ENCODE measurements at places on chromosomes 16 and 17.

- peak; percentile 91 for DNase-seq
Observed at GRCh38 chr17:74042744-74043486, 160.6 kb upstream of the RPL38 start.

- no peak for DNase-seq
Observed at GRCh38 chr16:53789137-53789536, 85.2 kb downstream of the FTO start.

DNA sequence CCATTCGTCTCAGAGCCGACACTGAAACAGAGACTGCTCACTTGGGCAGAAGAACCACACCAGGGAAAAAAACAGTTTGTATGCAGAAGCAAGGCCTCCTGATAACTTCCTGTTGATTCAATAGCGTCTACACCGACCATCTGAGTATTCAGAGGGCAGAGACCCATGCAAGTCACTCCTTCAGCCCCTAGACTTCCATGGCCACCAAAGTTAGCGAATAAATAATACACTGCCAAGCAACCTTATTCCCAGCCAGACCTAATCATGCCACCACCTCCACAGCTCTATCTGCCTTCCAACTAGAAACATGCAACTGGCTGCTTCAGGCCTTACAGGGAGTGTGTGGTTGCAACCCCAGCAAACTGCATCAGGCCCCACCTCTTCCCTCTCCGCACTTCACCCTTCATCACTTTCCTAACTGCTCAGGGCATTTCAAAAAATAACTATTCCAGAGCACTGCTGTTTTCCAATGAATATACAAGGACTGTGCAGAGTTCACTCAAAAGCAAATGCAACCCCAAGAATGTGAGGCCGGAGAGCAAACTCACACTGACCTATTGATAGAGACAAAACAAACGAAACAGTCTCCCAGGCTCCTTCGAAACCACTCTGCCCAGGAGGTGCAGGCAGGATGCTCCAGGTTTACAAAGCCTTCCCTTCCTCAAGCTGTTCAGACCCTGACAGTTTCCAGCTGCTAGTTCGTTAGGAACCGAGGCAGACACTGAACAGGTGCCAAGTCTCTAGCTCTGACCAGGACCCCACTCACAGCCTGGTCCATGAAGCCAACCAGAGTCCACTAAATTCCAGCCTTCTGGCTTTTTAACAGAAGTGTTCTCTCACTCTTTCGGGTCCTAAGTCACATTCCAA lies 3.6 kb downstream of the USP7 start:
- DNase-seq, result peak; percentile 43

DNA sequence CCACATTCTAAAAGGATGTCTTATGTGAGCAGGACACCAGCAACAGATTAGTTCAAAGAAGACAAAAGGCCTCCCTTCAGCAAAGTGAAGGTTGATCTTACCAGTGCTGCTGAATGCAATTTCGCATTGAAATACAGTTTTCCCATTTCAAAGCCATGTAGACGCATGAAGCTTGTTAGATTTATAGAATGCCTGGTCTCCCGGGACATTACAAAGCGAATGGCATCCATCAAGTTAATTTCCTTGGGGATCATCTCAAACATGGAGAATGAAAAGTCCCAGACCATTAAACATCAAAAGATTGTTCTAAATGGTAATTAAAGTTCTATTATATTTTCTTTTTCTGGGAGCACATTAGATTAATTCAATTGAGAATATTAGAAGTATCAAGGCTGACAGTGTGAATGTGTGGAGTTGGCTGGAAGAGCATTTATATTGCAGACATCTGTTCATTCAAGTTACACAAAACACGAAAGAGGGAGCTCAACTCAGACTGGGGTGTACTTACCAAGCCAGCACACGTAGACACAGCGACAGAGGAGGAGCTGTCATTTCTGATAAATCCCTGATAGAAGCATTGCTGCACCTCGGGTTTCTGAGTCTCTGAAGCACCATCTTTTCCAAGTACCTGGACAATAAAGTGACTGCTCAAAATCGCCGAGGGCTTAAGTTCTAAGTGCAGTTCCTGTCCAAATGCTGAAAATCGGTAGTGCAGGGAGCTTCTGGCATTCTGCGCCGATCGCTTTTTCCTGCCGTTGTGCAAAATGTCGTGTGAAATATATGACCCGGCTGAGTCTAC lies 3.8 kb downstream of the ADAMTS18 start:
- no peak for DNase-seq

DNA sequence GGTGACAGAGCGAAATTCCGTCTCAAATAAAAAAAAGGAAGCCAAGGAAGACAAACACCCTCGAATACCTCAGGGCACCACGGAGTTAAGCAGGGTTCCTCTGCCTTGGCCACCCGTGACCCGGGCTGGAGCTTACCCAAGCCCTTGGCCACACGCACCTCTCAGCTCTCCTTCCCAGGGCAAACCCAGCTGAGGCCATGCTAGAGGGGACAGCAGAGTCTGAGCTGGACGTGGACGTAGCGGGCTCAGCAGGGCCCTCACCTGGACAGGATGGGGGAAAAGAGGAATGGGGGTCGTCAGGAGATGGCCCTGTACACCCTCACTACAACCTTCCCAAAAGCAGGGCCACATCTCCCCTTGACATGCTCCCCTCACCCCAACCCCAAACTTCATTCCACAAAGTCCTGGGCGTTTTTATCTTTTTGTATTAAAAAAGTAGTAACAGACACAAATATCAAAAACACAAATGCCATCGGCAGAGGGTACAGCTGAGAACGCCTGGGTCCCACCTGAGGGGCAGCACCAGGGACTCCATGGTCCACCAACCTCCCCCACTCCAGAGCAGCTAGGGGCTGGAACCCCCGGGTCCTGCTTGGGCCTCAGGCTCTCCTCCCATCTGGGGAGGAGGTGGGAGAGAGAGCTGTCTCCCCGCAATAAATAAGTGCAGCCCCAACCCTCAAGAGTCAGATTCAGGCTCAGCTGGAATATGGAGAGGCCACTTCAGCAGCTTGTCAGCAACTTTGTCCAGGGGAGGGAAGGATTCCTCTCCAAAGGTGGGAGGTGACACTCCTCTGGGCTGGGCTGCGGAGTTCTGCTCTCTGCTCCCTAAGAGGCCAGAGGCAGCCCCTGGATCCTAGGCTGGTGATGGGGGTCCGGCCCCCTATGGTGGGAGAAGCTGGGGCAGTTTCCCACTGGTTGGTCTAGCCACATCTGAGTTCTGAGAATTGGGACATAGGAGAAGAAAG lies 11.9 kb downstream of the PER1 start:
- no peak for DNase-seq

DNA sequence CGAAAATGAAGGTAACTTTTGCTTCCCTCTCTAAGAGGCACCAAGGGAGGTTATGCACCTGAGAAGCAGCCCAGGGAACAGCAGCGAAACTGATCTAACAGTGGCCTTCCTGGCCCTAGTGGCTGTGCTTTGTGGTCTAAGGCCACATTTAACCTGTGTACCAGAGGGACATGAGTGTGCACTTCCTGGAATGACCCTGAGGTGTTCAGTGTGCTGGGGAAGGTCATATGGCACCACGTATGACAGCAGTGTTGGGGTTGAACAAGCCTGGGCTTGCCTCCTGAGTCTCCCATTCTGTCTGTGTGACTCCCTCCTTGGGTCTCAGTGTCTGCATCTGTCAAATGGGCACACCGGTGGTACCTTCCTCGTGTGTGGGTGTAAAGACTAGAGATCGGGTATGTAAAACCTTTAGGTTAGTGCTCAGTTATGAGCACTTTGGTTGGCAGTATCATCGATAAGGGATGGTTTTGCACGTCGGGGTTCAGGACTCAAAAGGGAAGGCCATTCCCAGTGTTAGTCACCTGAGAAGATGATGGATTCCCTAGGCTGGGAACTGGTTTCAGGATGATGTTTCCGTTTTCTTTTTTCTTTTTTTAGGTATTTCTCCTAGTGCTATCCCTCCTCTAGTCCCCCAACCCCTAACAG lies 31.9 kb downstream of the PLCG2 start:
- no peak for DNase-seq

DNA sequence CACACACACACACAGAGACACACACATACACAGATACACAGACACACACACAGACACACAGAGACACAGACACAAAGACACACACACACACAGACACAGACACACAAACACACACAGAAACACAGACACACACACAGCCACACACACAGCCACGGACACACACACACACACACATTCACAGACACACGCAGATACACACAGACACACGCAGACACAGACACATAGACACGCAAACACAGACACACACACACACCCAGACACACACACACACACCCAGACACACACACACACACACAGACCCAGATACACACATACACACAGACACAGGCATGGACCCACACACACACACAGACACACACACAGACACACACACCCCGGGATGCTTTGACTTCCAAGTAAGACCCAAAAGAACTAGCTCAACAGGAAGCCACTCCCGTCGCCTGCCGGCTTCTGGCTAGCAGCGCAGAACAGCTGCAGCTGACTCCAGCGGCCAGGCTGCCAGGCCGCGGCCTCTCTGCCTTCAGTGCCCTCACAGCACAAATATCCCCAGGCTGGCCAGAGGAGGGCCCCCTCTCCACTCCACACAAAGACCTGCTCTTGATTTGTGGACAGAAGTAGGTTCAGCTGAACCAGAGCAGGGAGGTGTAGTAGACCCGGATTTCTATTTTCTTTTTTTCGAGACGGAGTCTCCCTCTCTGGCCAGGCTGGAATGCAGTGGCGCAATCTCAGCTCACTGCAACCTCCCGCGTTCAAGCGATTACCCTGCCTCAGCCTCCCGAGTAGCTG lies 6.0 kb upstream of the CHRNE start:
- DNase-seq, result peak; percentile 98

DNA sequence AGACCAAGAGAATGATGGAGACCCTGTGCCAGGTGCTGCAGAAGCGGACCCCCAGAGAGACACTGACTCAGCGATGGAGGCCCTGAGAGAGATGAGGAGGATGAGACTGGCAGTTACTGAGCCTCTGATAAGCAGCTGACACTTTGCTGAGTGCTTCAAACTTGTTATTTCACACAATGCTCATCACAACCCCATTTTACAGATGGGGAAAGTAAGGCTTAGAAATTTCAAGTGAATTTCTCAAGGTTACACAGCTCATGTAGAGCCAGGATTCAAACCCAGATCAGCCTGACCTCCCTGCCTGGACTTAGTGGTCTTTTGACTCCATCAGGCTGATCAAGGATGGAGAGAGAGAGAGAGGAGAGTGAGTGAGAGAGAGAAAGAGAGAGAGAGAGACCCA lies 27.2 kb downstream of the MRM1 start:
- no peak for DNase-seq

- no peak for DNase-seq
Observed at GRCh38 chr16:63655846-63656245, 1466.0 kb downstream of the CDH11 start.

DNA sequence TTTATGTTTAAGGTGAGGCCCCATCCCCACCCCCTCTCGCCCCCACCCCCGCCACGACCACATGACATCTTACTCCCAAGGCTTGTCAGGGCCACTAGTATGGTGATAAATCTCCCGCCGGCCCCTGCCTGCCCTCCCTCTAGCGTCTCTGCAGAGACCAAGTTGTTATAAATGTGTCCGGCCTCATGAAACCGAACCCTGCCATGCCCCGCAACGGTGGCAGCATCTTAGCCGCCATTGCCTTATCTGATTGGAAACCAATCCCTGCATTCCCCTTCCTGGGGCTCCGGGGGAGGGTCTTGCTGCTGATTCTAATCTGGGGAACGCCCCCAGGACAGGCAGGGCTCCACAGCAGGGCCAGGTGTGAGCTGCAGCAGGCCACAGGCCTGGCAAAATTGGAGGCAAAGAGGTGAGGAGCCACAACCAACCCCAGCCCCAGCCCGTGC lies 352.4 kb downstream of the C16orf95 start:
- DNase-seq, result peak; percentile 51

DNA sequence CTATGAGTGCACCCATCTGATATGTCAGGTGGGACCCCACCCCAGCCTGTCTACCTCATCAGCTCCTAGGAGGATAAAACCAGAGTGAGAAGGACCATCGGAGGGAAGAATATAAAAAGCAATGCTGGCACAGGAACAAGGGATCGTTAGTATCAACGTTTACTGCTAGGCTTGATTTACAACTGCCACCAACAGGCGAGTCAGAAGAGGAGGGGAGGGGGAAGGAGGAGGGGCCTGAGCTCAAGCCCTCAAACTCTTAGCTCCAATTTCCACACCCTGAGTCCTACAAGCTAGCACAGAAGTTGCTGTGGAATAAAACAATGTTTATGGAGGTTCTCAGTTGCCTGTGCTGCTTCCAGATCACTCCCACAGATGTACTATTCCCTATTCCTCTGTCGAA lies 234.5 kb downstream of the C16orf78 start:
- DNase-seq, result peak; percentile 45

GRCh38 chr17:56992364-56992763 lies 14.4 kb downstream of the SCPEP1 start:
- no peak for DNase-seq

DNA sequence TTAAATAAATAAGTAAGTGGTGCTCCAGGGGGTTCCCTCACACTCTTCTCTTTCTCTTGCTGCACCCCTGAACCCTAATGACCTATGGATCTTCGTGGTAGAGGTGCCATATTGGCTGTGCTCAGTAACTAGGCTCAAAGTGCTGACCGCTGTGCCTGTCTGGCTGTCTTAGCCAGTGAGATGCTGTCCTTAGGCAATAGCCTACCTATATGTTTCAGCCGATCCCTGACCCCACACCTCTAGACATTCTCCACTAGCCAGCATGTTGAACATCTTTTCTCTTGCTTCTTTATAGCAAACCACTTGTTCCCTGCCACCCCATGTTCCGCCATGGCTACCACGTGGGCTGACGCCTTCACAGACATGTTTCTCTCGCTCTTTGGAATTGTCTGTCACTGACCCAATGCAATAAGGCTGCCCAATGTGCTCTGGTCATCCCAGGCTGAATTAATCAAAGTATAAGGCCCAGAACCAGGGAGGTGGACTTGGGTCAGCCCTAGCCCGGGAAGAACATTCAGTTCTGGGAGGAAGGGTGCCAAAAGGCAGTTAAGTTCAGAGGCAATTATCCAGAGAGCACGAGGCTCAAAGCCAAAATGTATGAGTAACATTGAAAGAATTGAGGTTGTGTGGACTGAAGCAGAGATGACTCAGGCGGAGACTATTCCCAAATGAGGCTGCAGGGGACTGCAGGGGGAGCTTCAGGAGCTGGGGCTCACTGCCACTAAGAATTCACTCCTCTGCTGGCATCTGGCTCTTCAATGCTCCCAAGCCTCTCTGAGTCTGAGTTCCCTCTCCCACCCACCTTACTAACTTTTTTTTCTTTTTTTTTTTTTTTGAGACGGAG lies 28.7 kb upstream of the TNRC6A start:
- DNase-seq, result peak; percentile 95

Measured in mesendoderm (in vitro differentiated cells).